Panc1 (cell line): ENCODE measurements at places on chromosomes 16 and 17. TPM values are rescaled to one million over a fixed set of nuclear protein-coding genes. Genes with fewer than 3 reads are reported as not detected.

GRCh38 chr16:72992142-72992601 lies 55.8 kb downstream of the ZFHX3 start:
- DNase-seq = no peak

GRCh38 chr17:66426397-66427033 lies 124.1 kb downstream of the PRKCA start:
- DNase-seq = no peak

- no peak for DNase-seq
These were observed 3.2 kb downstream of the MED31 start for GRCh38 chr17:6648181-6648580.

DNA sequence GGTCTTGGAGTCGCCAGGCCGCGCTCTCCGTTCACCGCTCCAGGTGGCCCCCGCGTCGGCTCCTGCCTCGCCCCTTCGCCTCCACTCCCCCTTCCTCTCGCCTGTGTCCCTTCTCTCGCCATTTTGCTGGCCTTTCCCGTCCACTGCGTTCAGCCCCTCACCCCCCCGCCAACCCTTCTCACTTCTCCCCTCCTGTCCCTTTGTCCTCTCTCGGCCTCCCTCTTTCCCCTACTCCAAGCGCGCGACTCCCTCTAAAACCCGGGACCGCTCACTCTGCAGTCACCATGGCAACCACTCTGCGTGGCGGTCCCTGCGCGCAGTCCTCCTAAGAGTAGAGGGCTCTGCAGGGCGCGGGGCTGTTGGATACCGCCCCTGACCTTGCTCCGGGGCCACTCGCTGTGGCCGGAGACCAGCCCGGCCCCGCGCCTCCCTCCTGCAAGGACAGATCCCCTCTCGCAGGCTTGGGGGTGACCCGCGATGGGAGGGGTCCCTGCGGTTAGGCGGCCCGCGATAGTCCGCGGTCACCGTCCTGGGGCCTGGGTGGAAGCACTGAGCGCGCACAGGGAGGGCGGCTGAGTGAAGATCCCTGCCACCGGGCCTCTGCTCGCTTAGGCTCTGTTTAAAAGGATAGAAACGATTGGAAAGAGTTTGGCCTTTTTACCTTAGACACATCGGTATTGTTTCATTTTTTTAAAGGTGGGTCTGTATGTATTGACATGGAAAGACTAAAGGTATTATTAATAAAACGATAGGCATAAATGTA lies 454 bp downstream of the CCDC40 start:
- no peak for DNase-seq

DNA sequence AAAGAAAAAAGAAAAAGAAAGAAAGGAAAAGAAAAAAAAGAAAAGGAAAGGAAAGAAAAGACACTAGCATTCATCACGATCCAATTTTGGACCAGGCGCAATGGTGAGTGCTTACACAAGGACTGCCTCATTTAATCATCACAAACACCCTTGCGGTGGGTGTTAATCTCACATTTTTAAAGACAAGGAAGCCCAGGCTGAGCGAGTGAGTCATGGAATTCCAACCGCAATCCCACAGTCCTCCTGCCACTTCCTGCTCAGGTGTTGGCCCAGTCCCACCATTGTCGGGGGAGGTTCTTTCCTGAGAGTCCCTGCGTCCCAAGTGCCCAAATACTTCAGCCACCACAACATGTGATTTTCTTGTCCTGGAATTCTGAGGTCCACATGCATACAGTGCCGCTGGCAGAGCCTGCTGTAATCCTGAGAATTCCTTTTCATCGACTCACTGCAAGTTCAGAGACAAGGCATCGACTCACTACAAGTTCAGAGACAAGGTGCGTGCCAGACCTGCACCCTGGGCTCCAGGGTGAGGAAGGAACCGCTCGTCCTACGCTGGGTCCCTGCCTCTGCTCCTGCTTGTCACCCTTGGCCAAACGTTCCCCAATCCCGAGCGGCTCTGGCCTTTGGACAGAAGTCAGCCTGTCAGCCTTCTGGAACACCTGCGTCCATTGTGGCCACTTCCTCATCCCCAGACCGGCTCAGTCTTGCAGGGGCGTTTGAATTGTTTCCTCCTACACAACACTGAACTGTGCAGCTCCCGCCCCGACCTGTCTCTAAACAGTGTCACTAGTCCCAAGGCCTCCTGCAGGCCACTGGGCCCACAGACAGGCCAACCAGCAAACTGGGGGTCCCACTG lies 5.8 kb downstream of the ZG16B start:
- DNase-seq = peak; percentile 99

DNA sequence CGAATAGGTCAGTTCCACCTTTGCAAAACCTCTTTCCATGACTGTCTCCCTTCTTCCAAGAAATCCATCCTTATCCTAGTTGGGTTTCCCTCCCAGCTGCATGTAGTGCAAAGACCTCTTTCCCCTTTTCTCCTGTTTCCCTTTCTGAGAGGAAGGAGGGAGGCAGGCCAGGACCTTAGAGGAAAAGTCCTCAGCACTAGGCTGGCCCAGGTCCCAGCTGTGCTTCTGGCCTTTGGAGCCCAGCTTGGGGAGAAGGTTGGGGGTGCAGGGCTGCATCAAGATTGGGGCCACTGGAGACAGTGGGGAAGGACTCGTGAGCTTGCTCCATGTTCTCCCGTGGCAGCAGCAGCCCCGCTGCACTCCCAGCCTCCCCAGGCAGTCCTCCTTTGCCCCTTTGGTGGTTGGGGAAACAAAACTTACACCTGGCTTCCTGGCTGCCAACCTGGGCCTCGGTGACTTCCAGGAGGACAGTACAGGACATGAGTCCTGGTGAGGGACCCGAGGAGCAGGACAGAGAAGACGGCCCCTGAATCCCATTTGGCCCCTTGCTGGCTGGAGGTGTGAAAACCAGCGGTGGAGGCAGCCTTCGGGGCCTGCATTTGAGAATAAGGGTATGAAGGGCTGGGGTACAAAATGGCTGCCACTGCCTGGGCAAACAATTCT lies 481 bp downstream of the HEXIM2 start:
- no peak for DNase-seq

DNA sequence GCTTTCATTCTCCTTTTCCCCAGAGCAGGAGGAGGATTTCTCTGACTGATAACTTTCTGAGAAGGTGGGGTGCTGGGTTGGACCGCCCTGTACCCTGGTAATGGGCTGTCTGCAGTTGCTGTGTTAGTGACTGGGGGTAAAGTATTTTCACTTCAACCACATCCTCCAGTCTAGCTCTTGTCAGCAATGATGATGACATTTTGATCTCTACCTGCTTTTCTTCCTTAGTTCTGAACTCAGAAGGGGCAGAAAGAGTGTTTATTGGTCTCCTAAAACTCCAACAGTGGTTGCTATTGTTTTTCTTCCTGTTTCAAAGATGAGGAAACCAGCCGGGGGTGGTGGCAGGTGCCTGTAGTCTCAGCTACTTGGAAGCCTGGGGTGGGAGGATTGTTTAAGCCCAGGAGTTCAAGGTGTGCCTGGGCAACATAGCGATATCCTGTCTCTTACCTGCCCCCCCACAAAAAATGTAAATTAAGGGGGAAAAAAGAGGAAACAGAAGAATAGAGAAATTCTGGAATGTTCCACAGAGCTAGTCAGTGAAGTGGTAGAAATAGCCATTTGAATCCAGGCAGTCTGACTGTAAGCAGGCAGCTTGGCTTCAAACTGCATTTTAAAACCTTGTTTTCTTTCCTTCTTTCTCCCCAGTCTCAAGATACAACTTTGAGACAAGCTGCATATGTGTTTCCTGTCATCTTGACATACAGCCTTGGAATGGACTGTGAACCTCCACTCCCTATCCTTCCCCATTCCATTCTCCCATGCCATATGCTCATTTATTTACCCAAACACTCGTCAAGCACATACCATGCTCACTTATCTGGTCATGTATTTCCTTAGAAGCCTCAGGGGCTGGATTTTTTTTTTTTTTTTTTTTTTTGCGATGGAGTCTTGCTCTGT lies 3.3 kb upstream of the N4BP1 start:
- no peak for DNase-seq

DNA sequence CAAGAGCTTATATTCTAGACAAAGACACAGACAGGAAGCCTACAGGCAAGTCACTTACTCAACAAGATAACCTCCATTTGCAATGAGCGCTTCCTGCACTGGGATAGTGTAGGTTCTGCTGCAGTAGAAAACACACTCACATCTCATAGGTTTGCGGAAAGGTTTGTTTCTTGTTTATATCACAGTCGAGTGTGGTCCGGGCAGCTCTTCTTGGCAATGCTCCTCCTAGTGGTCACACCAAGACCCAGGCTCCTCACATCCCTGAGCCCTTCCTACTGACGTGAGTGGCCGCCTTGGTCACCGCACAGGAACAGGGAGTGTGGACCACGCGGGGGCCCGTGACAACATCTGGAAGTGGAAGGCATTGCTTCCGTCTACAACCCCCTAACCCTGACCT lies 48.0 kb upstream of the RBFOX3 start:
- no peak for DNase-seq

DNA sequence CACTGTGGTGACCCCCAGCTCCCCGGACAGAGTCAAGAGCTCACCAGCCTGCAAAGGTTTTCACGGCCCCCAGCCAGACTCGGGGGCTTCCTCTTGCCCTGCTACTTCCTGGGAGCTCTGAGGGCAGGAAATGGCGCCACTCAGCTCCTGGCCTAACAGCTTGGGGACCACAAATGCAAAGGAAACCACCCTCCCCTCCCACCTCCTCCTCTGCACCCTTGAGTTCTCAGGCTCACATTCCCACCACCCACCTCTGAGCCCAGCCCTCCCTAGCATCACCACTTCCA lies 375 bp upstream of the SPN start:
- DNase-seq = no peak

- DNase-seq = peak; percentile 64
These were observed 2.0 kb downstream of the ZNF771 start for GRCh38 chr16:30409125-30410060.

DNA sequence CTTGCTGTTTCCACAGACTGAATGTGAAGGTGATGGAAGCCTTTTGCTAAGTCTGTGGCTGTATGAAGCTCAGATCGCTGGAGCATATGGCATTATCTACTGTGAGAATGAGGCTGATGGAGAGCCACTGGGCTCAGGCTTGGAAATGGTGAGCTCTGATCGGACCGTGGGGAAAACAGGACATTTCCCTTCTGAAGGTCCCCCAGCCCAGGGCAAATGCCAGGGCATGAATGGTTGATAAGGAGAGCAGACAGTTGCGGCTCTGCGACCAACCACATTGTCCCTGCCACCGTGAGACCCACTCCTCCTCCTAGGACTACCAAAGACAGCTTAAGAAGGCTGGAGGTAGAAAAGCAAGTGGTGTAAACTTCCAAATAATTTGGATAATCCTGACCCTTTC lies 4.7 kb upstream of the CUEDC1 start:
- no peak for DNase-seq

GRCh38 chr17:43026595-43026994 lies 1.6 kb downstream of the RND2 start:
- no peak for DNase-seq

GRCh38 chr16:47366228-47366627 lies 94.6 kb downstream of the ITFG1 start:
- DNase-seq = no peak

DNA sequence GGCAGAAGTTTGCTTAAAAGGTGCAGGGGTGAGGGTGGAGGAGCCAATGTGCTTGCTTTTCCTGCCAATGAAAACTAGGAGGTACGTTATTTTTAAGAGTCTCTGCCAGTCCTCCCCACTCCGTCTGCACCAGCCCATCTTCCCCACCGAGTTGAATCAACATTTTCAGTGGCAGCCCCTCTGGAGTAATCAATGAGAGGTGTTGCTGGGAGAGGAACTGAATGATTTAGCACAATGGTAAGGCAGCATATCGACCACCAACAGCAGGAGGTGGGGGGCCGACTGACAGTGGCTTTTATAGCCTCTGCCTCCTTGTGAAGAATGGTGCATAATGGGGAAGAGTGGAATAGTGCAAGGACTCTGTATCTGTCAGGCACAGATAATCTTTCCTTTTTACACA lies 1465.0 kb upstream of the GOT2 start:
- no peak for DNase-seq

The DOC2A gene
- 3.2 TPM for total RNA-seq

The COPZ2 gene
- total RNA-seq = 5.4 TPM

The OR1F1 gene
- total RNA-seq = 0.26 TPM

The ABCC6 gene
- total RNA-seq = 2.9 TPM

The APOBR gene
- 0.13 TPM for total RNA-seq

The NEUROD2 gene
- not detected for total RNA-seq

The CASKIN1 gene
- 4.5 TPM for total RNA-seq

The SLC52A1 gene
- total RNA-seq = 0.54 TPM

The ACAP1 gene
- total RNA-seq = 2.7 TPM
